RWPE2 (cell line): ENCODE measurements at places on chromosomes 5 and 9.

DNA sequence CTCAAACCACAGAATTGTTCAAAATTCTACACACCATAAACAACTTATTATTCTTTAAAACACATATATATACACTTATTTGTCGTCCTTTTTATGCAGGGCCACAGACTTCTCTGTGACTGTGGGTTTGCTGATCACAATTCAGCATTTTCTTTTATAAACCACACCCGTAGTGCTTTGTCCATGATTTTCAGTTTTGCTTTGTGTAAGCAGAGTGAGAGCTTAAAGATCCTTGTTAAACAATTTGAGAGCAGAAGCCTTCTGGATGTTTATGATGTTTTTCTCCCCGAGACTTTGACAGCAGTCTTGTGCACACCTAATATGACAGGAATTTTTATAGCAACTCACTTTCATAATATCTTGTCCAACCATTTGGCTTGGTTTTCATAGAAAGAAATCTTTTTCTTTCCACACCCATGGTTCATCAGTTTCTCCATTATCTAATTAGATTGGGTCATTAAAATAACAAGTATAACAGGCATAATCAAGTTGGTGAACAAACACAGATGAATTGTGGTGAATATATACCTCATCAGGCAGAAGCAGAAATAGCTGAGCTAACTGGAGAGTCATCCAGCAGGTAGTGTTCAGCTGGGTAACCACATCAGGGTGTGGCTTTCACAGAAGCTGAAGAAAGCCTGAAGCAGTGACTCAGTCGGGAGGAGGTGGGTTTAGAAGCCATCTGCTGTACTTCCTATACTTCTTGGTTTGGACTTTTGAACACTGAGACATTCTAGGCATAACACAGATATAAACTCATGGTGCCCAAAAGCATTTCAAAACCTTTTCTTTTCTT is 232.8 kb downstream of the DOCK8 start:
- DNase-seq: peak; percentile 71

DNA sequence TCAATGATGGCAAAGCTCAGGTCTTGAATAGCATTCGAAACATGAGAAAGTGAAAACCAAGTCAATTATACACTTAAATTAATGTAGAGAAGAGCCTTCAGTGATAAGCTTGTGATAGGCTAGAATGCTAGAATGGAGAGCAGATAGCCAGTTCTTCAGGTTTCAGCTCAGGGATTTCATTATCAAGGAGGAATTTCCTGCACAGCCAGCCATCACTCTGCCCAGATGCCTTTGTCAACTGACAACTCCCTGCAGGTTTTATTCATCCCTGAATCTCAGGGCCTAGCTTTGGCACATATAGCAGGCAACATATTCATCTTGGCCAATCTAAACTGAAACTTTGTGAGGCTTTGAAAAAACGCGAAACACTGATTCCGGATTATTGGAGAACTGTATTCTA is 199.3 kb upstream of the CDH6 start:
- no peak for DNase-seq

GRCh38 chr9:34796924-34797323 is 87.0 kb upstream of the CCL21 start:
- DNase-seq: no peak

- no peak for DNase-seq
These were observed 49.7 kb downstream of the ACTBL2 start for GRCh38 chr5:57432876-57433275.

GRCh38 chr9:134833294-134833880 is 47.2 kb upstream of the FCN2 start:
- DNase-seq: no peak

DNA sequence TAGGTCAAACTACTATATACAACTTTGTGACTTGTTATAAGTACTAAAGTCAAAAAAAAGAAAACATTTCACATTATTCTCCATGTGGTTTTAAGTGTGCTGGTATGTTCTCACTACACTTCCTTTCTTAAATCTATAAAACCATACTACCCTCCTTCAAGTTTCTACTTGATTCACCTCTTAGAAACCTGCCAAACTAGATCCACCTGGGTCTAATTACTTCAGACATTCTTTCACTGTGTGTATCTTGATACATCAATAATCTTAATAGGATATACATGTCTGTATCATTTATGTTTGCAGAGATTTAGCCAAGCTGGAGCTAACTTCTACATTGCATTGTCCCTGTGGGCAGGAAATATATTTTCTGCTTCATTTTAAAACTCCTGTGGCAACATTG is 1012.6 kb downstream of the EFNA5 start:
- no peak for DNase-seq

GRCh38 chr5:84383816-84384603 is 670 bp downstream of the EDIL3 start:
- DNase-seq: peak; percentile 49

GRCh38 chr5:153513156-153513555 is 22.7 kb downstream of the GRIA1 start:
- DNase-seq: no peak

DNA sequence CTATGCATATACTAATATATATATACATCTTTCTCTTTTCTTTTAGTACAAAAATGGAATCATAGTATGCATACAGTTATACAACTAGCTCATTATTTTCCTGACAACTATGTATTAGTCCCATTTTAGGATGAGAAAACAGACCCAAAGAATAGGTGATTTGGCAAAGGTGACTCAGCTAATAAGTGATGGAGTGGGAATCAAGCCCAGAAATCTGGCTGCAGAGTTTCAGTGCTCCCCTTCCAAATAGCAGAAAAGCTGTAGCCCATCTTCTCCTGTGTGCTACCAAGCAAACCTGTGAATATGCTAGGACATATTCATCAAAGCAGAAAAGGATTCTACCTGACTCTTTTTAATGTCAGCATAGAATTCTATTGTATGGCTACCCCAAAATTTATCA is 114.7 kb downstream of the ARL15 start:
- DNase-seq: no peak

DNA sequence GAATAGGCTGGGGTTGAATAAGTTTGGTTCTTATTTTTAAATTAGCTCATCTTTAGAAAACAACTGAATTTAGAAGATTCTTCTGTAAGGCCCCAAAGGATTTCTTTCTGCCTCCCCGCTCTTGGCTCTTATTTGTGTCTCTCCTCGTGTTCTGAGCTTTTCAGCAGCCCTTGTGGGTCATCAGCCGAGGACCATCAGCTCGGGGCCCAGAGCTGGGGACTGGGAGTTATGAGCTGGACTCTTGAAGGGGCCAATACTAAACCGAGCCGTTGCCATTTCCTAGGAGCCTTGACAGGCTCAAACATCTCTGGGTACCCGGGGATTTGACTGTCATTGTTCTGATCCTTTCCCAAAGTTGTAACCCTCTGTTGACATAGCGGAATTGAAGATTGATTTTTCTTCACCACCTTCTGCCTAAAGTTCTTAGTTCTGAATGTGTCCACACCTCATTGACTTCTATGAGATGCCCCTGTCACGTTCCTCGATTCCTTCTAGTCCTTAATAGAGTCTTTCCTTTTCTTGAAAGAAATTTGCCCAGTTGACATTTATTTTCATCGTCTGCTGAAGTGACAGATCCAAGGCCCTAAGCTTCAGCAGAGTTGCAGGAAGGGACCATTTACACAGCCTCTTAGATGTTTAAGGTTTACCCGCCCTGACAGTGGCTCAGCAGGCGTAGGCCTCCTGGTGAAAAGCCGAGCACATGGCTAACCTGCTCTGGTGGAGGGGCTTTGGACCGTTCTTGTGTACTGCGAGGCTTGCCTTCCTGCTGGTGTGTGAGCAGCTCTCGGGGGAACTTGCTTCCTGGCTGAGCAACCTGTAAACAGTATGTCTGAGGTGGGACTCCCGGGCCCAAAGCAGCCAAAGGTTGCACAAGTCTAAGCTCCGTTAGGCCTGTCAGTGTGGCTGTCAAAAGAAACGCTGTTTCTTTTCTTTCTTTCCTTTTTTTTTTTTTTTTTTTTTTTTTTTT is 24.0 kb downstream of the ABL1 start:
- no peak for DNase-seq

GRCh38 chr5:179974246-179974945 is 66.7 kb upstream of the TBC1D9B start:
- no peak for DNase-seq

DNA sequence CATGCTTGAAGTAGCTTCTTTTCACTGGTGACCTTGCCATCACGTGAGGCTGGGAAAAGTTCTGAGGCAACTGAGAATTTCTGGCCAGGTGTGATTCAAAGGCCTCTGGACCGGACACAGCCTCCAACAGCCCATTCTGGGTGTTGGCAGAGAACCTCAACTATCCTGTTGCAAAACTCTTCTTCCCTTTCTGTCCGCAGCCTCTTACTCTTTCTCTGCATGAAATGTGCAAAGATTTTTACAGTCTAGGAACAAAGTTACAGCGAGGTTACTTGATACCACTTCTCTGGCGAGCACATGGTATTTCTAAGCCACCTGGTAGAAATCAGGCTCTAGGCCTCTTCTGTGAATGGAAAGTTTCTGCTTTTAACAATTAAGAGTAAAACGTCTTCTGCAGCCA is 79.2 kb downstream of the FREM1 start:
- DNase-seq: no peak

DNA sequence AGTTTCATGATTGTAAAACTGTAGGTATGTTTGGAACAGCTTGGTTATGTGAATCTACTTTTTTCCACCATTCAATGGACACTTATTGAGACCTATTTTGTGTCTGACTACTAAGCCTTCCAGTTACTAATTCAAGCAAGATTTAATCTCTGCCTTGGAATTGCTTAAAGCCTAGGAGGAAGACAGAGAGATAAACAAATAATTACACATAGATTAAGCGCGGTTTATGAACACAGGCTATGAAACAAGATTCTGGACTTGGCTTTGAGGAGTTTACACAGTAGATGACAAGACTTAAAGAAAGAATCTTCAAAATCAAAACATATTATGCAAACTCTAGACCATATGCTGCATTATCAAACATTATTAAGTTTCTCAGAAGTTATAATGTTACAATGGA is 340.4 kb downstream of the RASEF start:
- DNase-seq: no peak

- DNase-seq: no peak
These were observed 82.2 kb downstream of the PRDM6 start for GRCh38 chr5:123171259-123171658.

- no peak for DNase-seq
These were observed 39.5 kb downstream of the NTRK2 start for GRCh38 chr9:84709056-84709455.

DNA sequence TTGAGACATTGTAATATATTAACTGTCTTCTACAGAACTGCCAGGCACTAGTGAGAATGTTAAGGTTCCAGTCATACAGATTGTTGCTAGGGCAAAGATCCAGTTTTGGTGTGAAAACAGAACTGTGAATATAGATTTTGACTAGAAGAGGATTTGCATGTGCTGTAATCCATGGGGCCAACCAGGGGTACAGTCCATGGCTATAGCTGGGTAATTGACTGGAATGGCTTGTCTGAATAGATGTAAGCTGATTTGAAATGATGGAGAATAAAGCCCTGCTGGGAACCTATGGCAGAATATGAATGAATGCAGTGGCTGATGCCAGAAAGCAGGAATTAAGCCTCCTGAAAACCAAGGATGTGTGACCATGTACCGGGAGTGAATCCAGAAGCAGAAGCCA is 748.5 kb upstream of the CDH10 start:
- no peak for DNase-seq

GRCh38 chr5:117776977-117777376 is 1202.4 kb upstream of the SEMA6A start:
- DNase-seq: no peak

GRCh38 chr9:77640741-77641580 is 7.2 kb downstream of the GNA14 start:
- DNase-seq: no peak

GRCh38 chr9:10661376-10661775 is 48.6 kb upstream of the PTPRD start:
- no peak for DNase-seq

DNA sequence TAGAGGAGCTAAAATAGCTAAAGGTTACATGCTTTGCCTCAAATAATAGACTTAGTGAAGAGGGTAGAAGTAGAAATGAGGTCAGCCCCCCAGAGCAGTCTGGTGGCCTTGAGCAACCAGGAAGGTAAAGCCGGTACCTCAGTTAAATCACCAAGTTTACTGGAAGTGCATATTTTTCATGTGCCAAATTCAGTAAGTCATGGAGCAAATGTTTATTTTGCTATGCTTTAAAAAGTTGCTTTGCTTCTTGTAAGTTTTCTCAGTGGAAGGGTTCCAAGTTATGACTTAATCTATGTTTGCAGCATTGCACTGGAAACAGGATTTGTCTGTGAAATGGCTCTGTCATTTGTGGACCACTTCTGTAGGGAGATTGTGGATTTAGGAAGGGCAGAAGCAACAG is 256.7 kb downstream of the ARRDC3 start:
- no peak for DNase-seq

DNA sequence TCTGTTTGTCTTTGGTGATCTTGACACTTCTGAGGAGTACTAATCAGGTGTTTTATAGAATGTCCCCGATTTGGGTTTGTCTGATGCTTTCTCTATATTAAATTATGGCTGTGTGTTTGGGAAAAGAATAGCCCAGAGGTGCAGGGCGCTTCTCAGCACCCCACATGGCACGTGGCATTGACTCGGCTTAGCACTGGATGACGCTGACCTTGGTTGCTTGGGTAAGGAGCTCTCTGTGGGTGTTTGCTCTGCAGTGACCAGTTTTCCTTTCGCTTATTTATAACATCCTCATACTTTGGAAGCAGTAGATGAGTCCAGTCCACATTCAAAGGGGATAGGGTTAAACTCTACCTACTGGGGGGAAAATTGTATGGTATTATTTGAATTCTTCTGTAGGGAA is 12.5 kb upstream of the FAM120AOS start:
- DNase-seq: no peak

GRCh38 chr5:81909677-81910076 is 62.1 kb upstream of the ATG10 start:
- DNase-seq: no peak

DNA sequence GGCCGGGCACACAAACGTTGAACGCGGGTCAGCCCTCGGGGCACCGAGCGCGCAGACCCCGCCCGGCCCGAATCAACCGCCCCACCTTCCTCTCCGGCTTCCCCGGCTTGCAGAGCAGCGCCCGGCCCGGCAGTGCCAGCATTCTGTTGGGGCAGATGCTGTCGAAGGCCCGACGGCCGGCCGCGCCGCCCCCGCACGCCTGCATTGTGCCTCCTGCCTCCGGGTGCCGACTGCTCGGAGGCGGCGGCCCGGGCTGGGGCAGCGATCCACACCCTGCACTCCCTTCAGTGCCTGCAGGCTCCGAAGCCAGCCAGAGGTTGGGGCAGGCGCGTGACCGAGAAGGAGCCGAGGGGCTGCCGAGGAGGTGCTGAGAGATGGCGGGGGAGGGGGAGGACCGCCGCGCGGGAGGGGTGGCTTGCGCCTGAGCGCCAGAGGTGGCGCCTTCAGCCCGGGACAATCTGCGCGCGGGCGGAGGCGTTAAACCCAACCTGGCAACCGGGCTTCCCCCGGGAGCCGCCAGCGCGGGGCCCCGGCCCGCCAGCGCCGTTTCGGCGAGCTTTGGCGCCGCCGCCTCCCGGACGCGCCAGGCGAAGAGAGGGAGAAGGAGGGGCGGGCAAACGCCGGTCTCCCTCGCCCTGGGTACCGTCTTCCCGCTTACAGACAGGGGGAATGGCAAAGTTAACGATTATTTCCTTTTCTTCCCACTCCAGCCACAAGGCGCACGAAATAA is at the start of gene MCIDAS:
Gene MCIDAS (minus strand): TSS at position 382 of the 730 bp plus-strand sequence. CDS start 177 bp downstream, at position 205.
- peak; percentile 80 for DNase-seq

- DNase-seq: no peak
These were observed 26.2 kb downstream of the TYRP1 start for GRCh38 chr9:12719431-12719830.
